ENCODE measurements at places on chromosomes 5 and 9.

GRCh38 chr5:133265720-133266526 lies 214.1 kb downstream of the HSPA4 start:
- no peak for DNase-seq

GRCh38 chr5:306011-306805 lies 15.3 kb upstream of the AHRR start:
- no peak for DNase-seq

DNA sequence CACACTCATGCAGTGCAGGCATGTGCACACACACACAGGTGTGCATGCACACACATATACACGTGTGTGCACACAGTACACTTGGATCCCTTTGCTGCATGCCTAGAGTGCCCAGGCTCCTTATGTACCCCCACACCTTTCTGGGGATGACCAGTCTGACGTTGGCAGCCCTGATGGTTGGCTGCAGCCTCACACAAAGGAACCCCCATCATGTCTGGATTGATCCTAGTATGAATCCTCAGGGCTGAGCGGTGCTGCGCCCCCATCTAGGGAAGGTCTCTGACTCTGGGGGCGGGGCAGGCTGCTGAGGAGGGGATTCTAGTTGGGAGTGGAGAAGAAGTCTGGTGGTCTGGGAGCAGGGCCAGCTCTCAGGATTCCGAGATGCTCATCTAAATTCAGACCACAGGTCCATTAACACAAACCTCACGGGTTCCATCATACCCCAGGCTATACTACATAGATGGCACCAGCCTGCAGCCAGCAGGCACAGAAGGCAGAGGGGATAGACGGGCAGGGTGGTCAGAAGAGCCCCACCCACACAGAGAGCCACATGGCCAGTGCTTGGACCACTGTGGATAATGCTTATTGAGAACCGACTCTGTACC lies 50.5 kb upstream of the OLFM1 start:
- DNase-seq = no peak

- no peak for DNase-seq
These were observed 75.7 kb downstream of the WNK2 start for GRCh38 chr9:93259490-93260262.

DNA sequence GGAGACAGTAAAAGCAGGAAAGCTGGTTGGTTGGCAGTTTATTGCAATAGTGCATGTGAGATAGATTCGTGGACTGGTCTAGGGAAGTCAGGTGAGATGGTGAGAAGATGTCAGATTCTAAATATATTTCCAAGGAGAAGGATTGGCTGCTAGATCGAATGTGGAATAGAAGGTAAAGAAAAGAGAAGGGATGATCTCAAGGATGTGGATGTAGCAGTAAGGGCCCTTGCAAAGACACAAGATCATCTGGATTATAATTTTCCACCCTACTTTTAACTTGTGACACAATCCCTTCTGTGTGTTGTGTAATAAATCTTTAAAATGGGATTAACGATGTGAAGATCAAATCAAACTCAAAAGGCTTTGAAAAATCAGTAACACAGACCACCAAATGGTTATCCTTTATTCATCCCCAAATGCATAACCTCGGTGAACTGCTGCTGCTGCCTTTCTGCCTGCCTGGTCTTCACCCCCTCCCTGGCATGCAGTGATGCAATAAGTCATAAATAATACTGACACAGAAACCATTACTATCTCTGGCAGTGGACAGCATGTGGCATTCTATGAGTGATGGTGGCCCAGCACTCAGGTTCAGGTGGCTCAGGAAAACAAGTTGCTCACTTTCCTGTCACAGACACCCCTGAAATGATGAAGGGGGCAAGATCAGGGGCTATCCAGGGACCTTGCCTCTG lies 178.4 kb downstream of the FAM114A2 start:
- no peak for DNase-seq

DNA sequence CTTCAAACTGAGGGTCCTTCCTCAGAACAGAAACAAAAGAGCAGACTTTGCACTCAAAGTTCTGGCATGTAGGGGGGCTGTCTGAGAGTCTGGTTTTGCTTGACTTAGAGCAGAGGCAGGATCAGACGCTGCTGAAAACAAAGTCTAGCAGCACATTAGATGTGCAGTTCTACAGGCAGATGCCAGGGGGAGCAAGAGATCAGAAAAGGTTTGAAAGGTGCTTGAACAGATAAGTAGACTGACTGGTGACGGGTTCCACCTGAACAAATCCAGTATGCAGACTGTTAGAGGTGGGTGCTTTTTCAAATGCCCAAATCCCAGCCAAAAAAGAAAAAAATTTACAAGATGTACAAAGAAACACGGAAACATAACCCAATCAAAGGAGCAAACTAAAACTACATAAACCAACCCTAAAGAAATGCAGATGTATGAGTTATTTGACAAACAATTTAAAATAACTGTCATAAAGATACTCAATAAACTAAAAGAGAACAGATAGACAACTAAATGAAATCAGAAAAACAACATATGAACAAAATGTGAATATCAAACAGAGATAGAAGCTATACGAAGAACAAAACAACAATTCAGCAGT lies 194.7 kb upstream of the FREM1 start:
- DNase-seq = peak; percentile 5

DNA sequence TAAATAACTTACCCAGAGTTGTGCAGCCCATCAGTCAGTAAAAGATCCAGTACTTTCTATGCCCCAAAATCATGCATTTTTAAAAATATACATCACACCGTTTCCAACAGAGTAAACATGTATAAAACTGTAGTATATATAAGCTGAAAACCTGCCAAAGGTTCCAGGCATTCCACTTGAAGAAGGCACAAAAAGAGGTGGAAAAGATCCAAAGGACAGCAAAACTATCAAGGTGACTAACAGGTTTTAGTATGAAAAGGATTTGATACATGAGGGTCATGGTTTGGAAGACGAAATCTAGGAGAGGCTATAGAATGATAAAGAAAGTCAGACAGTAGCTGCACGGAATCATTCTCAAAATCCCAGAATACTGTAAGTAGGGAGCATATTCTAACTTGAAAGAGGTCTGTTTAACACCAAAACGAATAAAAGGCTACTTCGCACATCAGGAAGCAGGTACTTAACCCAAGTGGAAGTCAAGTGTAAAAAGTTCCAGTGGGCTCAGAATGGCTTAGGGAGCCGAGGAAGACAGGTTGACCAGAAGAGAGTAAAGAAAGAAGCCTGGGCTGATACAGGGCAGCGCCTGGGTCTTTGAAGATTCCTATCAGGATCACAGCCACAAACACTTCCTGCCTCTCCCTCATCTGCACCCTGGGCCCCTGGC lies 207.2 kb downstream of the ADAMTS12 start:
- DNase-seq = no peak

- no peak for DNase-seq
These were observed 885.6 kb upstream of the DMAC1 start for GRCh38 chr9:8684978-8685708.

DNA sequence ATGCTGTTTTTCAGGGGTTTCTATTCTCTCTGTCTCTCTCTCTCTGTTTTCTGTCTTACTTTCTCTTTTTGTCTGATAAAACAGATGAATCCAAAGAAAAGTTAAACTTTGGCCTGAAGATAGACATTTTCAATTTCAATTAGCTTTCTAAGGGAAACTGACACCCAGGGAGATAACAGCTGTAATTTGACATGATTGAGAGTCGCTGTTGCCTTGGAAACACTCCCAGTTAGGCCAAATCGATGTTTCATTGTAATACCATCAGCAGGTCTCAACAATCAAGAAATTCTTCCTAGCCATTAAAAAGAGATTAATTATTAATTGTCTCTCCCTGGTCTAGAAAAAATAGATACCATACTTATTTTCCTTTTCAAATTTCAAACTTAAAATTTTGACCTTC lies 53.0 kb downstream of the ENTREP1 start:
- DNase-seq = no peak

GRCh38 chr9:99362321-99362720 lies 140.2 kb downstream of the SEC61B start:
- DNase-seq = no peak

GRCh38 chr5:90056911-90057705 lies 352.4 kb downstream of the CETN3 start:
- no peak for DNase-seq

DNA sequence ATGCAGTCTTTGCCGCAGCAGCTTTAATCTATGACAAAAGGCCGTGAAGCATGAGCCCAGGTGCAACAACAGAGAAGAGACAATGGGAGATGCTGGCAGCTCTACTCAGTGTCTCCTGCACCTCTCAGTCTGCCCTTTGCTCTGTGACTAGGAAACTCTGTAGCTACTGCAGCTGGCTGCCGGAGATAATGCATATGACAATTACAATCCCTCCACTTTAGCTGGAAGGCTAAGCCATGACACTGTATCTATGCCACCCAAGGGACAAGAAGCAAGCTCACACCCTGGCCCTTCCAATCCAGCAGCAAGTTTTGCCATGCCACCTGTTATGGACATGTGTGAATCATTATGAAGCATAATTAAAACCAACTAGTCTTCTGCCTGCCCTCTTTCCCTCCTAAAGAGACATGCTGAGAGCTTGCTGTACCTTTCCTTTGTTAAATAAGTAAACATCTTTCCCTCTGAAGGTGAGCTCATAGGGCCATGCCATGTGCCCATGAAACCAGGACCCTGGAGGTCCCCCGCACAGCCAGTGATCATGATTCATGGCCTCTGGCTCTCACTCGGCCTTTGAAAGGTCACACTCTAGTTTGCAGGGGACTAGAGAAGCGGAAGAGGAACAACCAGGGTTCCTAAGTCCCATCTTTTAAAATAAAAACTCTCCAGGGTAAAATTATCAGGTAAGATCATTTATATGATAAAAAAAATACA lies 219.4 kb downstream of the SPOCK1 start:
- DNase-seq = no peak

DNA sequence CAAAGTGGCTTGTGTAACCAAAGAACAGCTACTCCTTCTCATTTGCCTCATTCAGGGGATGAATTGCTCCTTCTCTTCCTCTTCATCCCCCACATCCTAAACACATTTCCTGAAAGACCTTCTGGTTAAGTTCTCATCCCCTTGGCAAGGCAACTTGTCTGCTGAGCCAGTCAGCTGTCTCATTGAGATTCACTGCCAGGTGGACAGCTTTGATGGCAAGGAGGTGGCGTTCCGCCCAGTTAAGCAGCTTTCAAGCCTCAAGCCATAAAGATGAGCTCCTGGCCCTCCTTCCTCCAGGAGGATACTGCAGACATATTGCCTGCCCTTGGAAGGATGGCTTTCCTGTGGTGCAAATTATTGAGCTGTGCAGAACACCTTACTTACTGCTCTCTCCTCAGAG lies 448.6 kb upstream of the MPDZ start:
- DNase-seq = no peak

- no peak for DNase-seq
These were observed 10.7 kb downstream of the IDNK start for GRCh38 chr9:83633676-83634075.

GRCh38 chr5:1510151-1510561 lies 13.6 kb downstream of the LPCAT1 start:
- DNase-seq = no peak

DNA sequence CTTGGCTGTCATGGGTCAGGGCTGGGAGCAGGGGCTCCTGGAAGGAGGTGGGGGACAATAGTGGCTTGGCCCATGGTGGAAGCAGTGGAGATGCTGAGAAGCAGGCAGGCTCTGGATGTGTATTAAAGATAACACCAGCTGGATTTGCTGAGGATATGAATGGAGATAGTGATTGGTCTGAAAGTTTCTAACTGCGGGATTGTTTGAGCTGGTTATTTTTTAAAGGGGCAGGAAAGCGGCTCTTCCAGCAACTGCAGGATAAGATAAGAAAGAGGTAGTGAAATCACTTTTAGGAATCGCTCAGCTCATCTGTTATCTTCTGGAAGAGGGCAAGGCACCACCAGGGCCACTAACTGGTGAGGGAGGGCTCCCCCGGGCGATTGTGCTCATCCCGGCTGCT lies 125.5 kb downstream of the TENT4A start:
- DNase-seq = no peak

GRCh38 chr5:164721656-164722055 lies 1216.2 kb downstream of the MAT2B start:
- no peak for DNase-seq

DNA sequence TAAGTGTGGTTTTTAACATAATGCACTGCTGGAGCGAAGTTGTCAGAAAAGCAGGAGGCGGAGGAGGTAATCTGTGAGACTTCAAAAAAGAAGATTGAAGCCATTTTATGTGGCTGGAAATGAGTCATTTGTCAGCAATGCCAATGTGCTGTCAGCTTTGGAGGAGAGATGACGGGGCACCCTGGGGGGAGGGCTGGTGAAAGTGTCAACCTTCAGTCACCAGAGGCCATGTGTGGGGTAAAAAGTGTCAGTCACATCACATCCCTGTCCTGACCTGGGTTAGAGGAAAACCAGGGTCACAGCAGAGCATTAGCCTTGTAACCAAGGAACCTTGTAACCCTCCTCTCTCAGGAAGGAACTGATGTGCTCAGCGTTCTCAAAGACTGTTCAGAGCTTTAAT lies 59.1 kb downstream of the TLR4 start:
- DNase-seq = no peak
